GM04503 (cell line): ENCODE measurements at places on chromosomes 3 and 15.

- no peak for DNase-seq
Measured at GRCh38 chr3:14592836-14593235, 52.7 kb upstream of the GRIP2 start.

DNA sequence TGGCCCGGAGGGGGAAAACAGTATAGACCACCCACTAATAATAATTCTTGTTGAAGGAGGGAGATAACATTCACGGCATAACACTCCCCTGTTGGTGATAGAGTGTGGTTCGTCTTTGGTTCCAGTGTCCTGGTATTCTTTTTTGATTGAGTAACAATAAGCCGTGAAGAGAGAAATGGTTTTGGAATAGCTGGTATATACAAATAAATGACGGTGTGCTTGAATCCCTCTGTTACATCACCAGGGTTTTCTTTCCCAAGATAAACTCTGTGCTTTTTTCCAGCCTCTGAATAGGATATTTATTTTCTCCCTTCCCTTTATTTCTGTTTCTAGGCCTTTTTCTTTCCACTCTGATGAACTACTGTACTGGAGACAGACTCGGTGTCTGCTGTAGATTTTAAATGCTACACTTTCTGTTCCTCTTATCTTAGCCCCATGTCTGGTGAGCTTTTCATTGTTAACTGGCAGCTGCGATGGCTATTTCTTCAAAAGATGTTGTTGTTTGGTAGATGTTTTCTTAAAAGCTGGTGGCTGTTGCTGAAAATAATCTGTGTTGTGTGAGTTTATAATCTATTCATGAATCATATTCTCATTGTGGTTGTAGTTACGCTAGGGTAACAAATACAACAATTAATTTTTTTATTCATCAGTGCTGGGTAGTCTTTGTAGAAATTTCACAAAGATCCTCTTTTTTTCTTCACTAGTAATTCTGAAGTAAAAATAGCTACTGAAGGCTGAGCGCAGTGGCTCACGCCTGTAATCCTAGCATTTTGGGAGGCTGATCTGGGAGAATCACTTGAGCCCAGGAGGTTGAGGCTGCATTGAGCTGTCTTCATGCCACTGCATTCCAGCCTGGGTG is 15.5 kb upstream of the SCAANT1 start:
- DNase-seq, result no peak

- DNase-seq, result no peak
Measured at GRCh38 chr3:188261011-188261410, 107.1 kb downstream of the LPP start.

DNA sequence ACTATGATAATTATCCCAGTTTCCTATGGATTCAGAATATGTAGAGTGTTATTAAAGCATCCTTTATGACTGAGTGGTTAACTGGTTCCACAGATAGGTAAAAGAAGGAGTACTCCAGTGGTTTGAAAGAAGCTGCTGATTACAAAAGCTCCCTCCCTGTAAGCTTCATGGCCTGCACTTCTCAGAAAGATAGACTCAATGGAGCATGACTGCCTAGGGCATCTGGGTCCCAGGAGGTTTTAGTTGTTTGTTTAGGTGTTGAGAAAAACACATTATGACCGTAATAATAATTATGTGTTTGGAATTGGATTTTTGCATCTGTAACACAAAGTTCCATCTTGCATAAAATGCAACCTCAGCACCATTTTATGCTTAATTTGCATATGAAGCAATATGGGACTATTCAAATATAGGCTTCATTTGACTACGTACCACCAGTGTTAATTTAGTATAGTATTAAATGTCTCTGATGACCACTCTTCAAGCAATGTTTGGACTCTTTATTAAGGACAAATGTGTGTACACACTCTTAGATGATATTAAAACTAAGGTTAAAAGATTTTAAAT is 121.1 kb downstream of the ROBO2 start:
- no peak for DNase-seq

DNA sequence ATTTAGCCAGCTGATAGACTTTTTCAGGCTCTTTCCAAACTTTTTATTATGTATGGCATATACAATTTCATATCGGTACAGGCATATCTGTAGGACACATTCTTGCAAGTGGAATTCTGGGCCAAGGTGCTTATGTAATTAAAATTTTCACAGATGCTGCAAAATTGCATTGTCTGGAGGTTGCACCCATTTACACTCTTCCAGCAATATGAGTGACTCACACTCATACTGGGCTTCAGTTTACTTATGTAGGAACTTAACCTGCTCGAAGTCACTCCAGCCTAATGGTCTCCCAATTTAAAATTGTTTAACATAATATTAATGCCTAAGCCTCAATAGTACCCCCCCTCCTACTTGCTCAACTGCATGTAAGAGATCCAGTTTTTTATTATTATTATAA is 11.2 kb upstream of the SEC62 start:
- no peak for DNase-seq

- no peak for DNase-seq
Measured at GRCh38 chr3:188860147-188860546, 311.6 kb upstream of the TPRG1 start.

- DNase-seq, result no peak
Measured at GRCh38 chr15:65244638-65245037, 33.4 kb upstream of the CILP start.

- no peak for DNase-seq
Measured at GRCh38 chr15:99426431-99427105, 139.2 kb upstream of the MEF2A start.

GRCh38 chr3:94009608-94010007 is 18.8 kb downstream of the STX19 start:
- no peak for DNase-seq

GRCh38 chr3:141659821-141660613 is 78.1 kb upstream of the RNF7 start:
- DNase-seq, result no peak

DNA sequence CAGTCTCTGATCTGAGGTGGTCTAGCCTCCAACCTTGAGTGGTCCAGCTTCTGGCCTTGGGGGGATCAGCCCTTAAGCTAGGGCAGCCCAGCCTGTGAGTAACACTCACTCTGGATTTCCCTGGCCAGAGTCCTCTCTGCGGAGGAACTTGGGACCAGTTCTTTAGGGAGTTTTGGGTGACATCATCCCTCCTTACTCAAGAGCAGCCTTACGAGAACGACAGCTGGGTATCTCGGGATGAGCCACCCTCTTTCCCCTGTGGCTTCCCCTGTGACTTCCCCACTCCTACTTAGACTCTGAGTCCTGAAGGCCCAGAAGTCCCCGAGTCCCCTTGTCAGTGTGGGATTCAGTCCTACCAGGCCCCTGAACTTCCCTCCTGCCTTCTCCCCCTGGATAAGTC is 10.2 kb upstream of the PLXND1 start:
- DNase-seq, result no peak

GRCh38 chr3:71372911-71373637 is 210.5 kb downstream of the FOXP1 start:
- DNase-seq, result no peak

DNA sequence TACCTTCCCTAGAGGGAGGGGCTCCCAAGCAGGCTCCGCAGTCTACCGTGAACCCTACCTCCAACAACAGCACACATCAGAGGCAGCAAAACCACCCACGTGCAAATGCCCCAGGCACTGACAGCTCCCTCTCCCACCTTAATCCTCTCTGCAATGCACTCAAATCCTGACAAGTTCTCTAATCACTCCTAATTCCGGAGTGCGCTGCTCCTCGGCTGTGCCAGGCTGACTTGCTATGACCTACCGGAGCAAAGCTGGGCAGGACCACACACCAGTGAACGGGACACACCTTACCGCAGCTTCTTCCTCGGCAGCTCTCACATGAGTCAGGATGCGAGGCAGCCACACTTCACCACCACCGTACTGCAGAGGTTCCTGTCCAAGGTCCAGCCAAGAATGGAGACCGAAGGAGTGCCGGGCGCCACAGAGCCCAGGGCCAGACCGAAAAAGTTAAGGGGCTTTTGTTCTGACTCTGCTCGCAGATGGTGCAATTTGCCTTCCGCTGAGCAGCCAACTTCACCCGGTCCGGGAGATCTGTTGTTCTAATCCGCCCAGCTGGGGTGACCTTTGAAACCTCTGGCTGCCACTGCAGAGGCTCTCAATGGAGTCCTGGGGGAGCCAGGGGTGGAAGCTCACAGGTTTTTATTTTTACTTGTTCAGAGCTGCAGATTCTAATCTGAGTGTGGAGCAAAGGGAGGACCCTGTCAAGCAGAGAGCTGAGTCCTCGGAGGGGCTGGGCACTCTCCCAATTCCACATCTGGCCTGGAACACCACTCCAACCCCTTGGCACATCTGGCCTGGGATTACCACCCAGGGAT is 84.4 kb downstream of the MYLK start:
- no peak for DNase-seq
